ENCODE measurements at places on chromosomes 2 and 18.

GRCh38 chr2:42492691-42493467 is 903 bp downstream of the KCNG3 start:
- no peak for DNase-seq

- no peak for DNase-seq
Measured at GRCh38 chr2:113357071-113357470, 78.3 kb upstream of the PAX8 start.

- DNase-seq, result no peak
Measured at GRCh38 chr2:237597196-237598145, 6.9 kb upstream of the RAB17 start.

DNA sequence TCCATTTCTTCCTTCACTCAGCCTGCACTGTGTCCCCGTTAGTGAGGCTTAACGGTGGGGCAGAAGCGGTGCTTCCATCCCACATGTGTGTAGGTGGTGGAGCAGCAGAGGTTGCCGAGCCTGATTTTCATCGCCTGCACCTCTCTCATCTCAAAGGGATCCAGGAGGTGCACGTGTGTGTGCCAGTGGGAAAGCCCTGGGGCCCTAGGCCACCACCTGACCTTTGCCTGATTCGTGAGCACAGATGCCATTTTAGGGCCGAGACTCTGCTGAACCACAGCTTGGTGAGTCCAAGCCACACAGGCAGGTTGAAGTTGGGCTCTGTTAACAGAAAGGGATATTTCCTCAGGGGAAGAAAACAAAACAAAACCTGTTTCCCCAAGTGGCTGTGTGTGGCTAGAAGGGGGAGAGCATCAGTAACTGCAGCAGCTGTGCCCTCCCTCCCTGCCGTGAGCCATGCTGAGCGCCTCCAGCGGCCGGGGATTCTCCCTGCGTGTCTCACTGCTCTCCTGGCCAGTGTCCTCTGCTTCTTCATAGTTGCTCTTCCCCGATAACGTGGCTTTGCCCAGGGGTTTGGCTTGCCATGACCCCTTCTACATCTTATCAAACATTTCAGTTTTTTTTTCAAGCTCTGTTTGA is 81.5 kb downstream of the MAPRE2 start:
- no peak for DNase-seq

DNA sequence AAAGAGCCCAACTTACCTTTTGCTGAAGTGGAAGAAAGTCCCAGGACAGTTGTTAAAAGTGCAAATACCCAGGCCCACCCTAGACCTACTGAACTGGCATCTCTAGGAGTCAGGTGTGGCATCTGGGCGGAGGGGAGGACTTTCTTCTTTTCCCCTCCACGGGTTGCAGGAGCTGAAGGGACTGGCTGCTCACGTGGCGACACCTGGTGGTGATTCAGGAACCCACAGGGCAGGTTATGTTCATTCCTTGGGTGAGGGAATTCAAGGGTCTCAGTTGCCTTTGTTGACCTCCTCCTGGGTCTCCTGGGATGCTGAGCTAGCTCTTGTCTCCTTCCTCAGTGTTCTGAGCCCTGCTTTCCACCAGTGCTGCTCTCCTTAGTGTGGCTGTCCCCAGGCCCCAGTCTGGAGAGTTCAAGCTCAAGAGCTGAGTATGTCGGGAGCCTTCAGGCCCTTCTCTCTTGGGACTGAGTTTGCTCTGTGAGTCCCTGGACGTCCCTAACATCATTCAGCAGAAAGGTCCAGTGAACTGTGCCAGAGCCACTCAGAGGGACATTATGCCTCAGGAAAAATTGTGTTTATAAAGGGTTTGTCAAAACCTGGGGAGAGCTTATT is 56.9 kb downstream of the DYSF start:
- peak; percentile 72 for DNase-seq

DNA sequence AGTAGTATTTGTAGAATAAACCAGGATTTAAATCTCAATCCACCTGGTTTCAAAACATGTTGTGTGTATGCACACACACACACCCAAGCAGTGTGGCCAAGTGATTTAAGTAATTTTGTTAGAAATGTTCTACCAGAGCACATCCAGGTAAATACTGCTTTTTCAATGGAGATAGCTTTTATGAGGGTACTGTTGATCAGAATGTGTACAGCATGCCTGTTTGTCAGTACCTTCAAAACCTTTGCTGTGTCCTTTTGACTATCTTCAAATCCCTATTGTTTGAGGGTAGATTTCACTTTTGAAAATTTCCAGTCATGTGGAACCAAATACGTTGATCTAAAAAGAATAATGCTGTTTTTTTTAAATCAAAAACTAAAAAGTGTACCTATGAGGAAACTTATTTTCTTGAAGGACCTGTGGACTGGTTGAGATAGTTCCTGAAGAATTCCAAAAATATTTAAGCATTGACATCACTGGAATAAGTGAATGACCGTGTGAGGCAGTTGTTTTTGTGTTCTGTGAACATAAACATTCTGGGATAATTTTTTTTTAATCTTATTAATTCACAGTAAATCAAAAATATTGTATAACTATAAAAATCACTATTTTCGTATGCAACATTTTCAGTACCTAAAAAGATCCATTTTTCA is 70.9 kb downstream of the PTRHD1 start:
- no peak for DNase-seq

GRCh38 chr2:235411905-235412485 is 81.8 kb upstream of the AGAP1 start:
- no peak for DNase-seq

- peak; percentile 68 for DNase-seq
Measured at GRCh38 chr2:74079522-74080341, 68.0 kb downstream of the BOLA3 start.

DNA sequence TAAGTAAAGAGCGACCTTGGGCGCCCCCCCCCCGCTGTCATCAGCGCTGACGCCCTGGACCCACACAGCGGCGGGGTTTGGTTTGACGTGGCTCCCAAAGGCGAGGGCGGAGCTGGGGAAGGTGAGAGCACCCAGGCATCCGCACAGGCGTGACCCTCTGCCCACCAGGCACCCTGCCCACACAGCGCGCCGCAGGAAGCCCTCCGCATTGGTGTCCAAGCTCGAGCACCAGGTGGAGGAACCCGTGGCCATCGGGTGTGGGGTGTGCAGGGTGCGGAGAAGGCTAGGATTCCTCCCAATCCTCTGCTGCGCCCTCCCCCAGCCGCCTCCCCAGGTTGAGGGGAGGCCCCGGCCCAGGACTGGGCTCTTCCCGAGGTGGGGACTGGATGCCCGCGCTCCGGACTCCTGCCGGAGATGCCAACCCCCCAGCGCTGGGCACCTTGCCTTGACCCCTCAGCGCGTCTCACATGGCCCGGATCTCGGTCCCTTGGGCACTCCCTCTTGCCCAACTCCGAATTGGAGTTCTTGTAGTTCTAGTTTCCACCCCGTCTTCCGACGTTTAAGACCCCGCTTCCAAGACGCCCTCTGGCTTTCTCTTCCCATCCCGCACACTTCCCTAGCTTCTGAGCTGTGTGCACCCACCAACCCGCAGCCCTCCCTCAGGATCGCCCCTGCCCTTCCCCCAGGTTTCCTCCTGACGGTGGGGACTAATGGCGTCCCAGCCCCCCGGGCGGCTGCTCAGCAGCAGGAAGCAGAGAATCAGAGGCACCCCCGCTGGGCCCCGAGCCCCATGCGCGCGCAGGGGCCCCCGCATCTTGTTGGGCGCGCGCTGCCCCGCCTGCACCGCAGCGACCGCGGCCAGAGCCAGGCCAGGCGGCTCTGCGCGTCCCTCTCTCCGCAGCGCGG is 25.9 kb upstream of the RESP18 start:
- DNase-seq, result no peak

GRCh38 chr2:70752396-70752795 is 15.6 kb downstream of the ADD2 start:
- DNase-seq, result no peak

GRCh38 chr2:88087763-88088162 is 20.1 kb downstream of the SMYD1 start:
- DNase-seq, result no peak

GRCh38 chr2:75928093-75928492 is 217.4 kb upstream of the GCFC2 start:
- DNase-seq, result no peak

- DNase-seq, result no peak
Measured at GRCh38 chr2:215825707-215826106, 187.6 kb downstream of the MREG start.

GRCh38 chr2:105875241-105875640 is 130.5 kb downstream of the NCK2 start:
- no peak for DNase-seq

GRCh38 chr2:110770959-110771431 is 38.6 kb downstream of the ACOXL start:
- no peak for DNase-seq

- DNase-seq, result no peak
Measured at GRCh38 chr18:36658611-36659010, 170.2 kb downstream of the TPGS2 start.

GRCh38 chr2:115161081-115161770 is 718.8 kb downstream of the DPP10 start:
- DNase-seq, result no peak

- DNase-seq, result no peak
Measured at GRCh38 chr2:181995289-181995688, 9.6 kb downstream of the PPP1R1C start.

DNA sequence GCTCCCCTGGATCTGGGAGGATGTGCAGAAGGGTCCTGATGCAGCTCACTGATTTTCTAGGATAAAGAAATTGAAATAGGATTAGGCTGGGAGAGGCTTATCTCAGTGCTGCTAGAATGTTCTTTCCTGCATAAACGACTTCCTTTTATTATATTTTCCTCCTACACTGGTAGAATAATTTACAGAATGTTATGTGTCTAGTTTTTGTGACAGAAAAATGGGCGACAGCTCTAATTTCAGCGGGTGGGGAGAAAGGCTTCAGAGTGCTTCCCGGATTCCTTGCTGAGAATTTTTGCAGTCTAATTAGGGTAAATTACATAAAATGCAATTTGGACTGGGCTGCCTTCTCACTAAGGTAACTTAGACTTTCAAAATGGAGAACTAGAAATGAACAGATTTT is 66.2 kb downstream of the SKA1 start:
- no peak for DNase-seq

GRCh38 chr2:3125001-3125760 is 252.4 kb downstream of the EIPR1 start:
- DNase-seq, result no peak

DNA sequence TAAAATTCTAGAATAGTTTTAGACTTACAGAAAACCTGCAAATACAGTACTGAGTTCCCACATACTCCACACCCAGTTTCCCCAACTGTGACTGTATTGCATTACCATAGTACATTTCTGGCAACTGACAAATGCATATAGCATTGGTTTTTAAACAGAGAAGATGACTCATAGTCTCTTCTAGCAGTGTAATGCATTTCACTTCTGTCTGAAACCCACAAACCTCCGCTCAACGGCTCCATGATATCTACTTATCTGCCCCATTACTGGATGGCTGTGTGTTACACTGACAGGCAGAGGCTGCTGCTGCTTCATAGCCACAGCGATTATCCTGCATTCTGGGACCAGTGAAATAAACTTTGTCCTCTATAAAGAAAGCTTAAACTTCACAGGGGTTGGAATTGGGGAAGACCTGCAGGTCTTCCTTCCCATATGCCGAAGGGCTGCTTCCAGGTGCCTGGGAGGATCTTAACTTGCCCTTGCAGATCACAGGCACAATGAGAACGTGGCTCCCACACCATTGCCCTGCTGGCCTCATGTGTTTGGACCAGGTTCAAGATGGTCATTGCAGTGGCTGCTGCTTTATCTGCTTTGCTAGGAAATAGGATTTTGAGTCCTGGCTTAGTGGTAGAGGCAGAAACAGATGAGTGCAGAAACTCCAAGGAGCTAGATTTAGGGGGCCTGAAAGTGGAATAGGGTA is 742.6 kb upstream of the HS6ST1 start:
- DNase-seq, result no peak

DNA sequence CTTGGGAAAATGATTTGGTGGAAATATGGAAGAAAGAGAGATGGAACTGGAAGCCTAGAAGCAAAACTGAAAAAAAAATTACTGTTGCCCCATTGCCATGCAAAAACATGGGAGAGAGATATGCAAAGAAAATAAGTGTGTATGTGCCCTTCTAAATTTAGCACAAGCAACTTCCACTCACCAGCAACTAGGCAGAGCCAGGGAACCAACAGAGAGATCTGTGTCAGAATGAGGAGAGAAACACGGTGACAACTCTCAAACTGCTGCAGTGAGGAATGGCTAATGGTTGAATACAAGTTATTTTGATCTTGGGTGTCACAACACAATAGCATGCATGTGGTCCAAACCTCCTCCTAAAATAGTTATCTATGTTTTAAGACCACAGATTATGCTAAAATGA is 10.9 kb downstream of the DSC2 start:
- no peak for DNase-seq

DNA sequence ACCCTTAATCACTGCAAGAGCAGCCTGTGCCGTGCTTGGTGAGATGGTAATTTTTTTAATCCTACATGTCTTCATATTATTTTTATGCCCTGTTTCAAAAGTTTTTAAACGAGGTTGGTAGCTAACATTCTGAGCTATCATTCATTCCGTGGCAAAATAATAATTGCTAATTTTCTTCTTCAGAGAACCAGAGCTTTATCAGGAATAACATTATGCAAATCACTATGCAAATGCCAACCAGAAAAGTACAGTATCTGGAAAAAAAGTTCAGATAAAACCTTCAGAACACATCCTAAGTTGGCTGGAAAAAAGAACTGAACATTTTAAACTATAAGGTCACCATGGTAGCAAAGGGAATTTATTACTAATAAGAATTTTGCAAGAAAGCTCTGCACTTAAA is 165.1 kb upstream of the NABP1 start:
- DNase-seq, result no peak

DNA sequence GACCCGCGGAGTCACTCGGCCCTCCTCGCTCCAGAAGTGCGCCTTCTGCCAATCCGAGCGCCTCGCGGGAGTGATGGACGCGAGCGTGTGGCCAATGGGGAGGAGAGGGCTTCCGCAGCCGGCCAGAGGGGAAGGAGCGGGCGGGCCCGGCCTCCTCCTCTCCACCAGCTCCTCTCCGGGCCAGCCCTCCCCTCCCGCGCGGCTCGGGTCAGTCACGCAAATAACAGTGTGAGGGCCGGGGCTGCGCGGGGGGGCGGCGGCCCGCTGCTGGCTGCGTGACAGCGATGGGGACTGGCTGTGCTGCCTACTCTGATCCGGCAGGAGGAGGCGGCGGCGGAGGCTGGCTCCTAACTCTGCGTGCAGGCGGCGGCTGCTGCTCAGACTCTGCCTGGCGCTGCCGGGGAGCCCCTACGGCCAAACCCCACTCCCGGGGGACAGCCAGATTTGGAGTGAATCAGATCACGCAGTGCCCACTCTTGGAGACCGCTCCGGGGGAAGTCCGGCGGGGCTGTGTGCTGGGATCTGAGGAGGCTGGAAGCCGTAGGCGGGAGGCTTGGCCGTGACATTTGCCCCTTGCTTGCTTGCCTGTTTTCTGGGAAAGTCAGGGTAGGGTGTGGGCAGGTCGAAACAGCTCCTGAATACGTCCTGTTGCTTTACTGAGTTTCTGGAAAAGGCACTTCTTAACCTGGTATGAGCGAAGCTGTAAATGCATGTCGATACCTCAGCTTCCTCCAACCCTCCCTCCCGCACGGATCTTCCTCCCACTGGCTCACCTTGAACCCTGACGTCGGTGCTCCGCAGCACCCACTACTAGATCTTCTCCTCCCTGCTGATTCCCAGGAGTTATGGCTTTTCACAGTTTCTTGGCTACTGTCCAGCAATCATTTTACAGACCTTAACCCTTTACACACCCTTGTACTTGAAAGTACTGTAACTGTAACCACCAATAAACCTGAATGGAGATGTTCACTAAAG is 97.9 kb upstream of the SERTAD2 start:
- peak; percentile 97 for DNase-seq

- DNase-seq, result no peak
Measured at GRCh38 chr2:22486343-22486742, 898.6 kb upstream of the KLHL29 start.

All from GM12892 (cell line).